ENCODE measurements at places on chromosomes 16 and 17.

DNA sequence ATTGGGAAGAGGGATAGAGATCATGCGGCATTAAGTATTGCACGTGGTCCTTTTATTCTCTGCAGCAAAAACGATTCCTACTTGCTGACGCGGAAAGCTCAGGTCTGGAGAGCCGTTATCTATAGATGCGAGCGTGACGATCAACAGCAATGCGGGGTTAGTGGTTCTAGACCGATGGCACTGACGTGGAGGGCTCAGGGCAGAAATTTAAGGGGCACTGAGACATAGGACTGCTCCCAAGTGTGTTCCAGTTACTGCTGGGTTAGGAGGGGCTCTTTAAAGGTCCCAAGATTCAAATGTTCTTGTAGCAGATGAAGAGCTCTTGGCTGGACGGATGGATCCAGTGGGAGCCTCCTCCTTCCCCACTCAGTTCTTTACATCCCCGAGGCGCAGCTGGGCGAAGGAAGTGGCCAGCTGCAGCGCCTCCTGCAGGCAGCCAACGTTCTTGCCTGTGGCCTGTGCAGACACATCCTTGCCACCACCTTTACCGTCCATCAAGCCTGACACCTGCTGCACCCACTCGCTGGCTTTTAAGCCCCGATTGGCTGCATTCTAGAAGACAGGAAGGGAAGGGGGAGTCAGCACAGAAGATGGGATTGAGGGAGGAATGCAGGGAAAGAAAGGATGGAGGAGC is 732 bp upstream of the EXOSC6 start:
- peak overlapping the region; percentile 91 for H3K4me3 ChIP-seq
- H3K4me1 ChIP-seq, result peaks cover 4% of the 10 kb centered on the region
- peaks cover 21% of the 10 kb centered on the region for H3K36me3 ChIP-seq
- peaks cover 17% of the 10 kb centered on the region for H3K27me3 ChIP-seq

DNA sequence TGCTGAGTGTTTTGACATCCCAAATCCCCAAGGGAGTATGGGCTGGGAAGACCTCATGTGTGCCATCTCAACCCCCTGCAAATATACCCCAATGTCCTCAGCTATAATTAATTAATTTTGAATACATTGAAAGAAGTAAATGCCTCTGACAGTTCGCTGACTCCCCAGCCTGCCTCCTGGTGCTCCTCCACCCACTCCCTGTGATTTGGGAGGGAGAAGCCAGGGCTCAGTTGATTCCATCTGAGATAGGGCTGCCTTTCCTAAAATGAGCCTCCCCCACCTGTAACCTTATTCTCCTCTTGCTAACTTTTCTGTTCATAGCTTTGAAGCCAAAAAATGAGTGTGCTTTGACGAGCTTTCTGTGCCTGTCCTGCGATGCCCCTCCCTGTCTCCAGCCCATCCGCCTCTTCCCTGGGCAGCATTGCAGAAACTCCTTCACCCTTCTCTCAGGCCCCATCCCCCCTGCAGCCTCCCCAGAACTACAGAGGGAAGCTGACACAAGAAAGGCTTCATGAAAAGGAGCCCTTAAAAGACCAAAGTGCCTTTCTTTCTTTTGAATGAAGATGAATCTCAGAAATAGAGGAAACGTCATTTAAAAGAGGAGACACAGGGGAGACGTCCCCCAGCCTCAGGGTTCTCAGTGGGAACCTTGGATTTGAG is 70.3 kb downstream of the HLF start:
- peaks cover 5% of the 10 kb centered on the region for H3K27me3 ChIP-seq
- H3K4me3 ChIP-seq, result no peak overlapping the region
- peaks cover 5% of the 10 kb centered on the region for H3K4me1 ChIP-seq
- no peak for DNase-seq
- no peaks in the 10 kb centered on the region for H3K36me3 ChIP-seq
- no peak overlapping the region for H3K27ac ChIP-seq

DNA sequence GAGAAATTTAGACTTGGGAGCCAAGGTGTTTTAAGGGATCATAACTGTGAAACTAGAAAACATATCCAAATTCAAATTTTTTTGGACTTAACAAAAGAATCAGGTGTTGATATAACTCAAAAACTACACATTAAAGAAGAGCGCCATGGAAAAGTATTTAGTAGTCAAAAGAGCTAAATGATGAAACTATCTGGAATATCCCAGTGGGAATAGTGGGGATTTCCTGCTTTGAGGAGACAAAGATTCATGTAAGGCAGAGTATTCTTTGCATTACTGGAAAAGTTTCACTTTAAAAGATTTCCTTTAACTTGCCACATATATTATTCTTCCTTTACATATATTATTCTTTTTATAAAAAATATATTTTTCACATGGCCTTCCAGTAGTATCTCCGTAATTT is 40.3 kb upstream of the VPS4A start:
- peaks cover 3% of the 10 kb centered on the region for H3K4me1 ChIP-seq
- H3K27me3 ChIP-seq, result no peaks in the 10 kb centered on the region
- no peak for DNase-seq
- H3K4me3 ChIP-seq, result no peak overlapping the region
- peaks cover 8% of the 10 kb centered on the region for H3K36me3 ChIP-seq

- H3K4me1 ChIP-seq, result peaks cover 10% of the 10 kb centered on the region
- no peak overlapping the region for H3K4me3 ChIP-seq
- H3K36me3 ChIP-seq, result no peaks in the 10 kb centered on the region
Measured at GRCh38 chr16:12758031-12758669, 45.5 kb downstream of the CPPED1 start.

GRCh38 chr16:11034481-11034931 is 90.1 kb downstream of the CLEC16A start:
- peaks cover 4% of the 10 kb centered on the region for H3K27me3 ChIP-seq
- DNase-seq, result no peak

DNA sequence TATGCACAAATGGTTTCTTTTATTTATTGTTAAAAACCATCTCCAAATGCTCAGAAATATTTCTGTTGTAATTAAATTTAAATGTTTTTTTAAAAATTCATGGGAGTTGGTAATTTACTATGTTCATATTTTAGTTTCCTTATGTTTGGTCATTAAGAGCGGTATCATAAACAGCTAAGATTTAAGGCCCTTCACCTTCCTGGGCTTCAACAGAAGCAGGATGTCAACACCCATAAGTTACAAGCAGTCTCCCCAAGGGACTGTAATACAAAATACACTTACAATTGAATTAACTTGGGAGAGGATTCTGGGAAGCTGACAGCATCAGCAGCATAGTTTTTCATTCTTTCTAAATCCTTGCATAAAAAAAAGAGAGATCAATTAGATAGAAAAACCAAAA is 30.9 kb upstream of the TANC2 start:
- no peaks in the 10 kb centered on the region for H3K36me3 ChIP-seq
- no peak overlapping the region for H3K4me3 ChIP-seq
- no peak for DNase-seq
- H3K27me3 ChIP-seq, result no peaks in the 10 kb centered on the region
- H3K27ac ChIP-seq, result peak overlapping the region; percentile 4
- H3K4me1 ChIP-seq, result no peaks in the 10 kb centered on the region

DNA sequence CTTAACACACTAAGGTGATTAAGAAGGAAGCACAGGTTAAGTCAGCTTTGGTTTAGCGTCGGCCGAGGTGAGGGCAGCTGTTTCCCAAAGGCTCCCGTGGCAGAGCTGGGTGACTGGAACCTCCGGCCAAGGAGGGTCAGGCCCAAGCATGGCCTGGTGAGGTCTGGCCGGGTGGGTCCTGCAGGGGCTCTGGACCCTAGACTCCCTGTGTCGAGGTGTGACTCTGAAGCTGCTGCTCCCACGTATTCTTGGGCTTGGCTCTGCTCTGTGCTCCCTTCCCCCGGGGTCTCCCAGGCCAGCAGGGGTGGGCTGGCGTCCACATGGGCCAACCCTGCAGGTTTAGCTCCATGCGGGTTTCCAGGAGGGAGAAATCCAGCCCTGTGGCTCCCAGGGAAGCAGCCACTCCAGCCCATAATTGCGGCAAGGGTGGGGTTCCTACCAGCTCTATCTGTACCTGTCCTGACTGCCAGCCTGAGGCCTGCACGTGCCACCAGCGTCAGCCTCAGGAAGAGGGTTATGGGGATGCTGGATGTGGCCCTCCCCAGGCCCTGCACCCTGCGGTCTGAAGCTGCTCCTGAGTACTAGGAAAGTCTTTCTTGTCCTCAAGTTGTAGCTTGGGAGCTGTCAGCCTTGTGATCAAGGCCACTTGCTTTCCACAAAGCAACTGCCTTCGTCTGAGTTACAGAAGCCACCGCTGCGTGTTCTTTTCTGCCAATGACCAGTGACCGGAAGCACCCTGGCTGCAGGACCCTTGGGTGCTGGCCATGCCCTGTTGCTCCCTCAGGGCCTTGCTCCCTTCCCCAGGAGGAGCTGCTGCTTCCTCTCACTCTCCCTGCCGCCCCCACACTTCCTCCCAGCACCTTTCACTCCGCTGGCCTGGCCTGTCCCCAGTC is 4.8 kb downstream of the CDK5R1 start:
- H3K4me3 ChIP-seq, result no peak overlapping the region
- H3K36me3 ChIP-seq, result peaks cover 11% of the 10 kb centered on the region
- no peak for DNase-seq

- H3K27ac ChIP-seq, result no peak overlapping the region
- peaks cover 9% of the 10 kb centered on the region for H3K36me3 ChIP-seq
- H3K4me3 ChIP-seq, result no peak overlapping the region
- DNase-seq, result no peak
Measured at GRCh38 chr17:11309850-11310249, 68.8 kb downstream of the SHISA6 start.

DNA sequence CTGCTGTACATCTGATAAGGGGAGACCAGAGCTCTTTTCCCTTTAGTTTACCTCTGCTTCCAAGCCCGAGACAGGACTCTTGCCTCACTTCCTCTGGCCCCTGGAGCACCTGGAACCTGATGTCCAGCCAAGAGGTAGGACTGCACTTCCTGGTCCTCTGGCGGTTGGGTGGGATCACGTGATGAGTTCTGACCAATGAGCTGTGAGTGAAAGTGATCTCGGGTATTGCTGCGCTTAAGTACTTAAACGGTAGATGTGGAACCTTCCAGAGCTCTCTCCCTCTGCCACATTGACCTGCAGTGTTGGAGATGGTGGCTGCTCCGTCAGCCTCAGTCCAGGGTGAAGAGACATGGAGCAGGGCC is 67.0 kb downstream of the SMPD3 start:
- H3K4me1 ChIP-seq, result no peaks in the 10 kb centered on the region
- DNase-seq, result no peak
- no peak overlapping the region for H3K4me3 ChIP-seq
- peaks cover 4% of the 10 kb centered on the region for H3K27me3 ChIP-seq

DNA sequence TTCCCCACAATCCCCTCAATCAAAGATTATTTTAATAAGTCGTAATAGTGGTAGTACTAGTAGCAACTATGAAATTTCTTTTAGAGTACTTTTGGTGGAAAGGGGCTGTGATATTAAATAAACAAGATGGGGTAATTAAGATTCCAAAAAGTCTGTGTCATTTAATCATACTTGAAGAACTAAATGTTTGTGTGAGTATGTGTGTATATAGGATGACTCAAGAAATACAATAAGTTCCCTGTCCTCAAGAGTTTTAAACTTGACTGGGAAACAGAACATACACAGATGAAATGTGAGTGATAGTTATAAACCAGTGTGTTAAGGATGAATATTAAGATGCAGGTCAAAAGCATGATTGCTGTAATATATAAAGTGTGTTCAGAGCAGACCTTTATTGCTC is 2.3 kb downstream of the ALDH3A2 start:
- no peak overlapping the region for H3K4me3 ChIP-seq
- peaks cover 25% of the 10 kb centered on the region for H3K36me3 ChIP-seq
- peaks cover 12% of the 10 kb centered on the region for H3K27me3 ChIP-seq
- peaks cover 16% of the 10 kb centered on the region for H3K4me1 ChIP-seq
- no peak for DNase-seq

DNA sequence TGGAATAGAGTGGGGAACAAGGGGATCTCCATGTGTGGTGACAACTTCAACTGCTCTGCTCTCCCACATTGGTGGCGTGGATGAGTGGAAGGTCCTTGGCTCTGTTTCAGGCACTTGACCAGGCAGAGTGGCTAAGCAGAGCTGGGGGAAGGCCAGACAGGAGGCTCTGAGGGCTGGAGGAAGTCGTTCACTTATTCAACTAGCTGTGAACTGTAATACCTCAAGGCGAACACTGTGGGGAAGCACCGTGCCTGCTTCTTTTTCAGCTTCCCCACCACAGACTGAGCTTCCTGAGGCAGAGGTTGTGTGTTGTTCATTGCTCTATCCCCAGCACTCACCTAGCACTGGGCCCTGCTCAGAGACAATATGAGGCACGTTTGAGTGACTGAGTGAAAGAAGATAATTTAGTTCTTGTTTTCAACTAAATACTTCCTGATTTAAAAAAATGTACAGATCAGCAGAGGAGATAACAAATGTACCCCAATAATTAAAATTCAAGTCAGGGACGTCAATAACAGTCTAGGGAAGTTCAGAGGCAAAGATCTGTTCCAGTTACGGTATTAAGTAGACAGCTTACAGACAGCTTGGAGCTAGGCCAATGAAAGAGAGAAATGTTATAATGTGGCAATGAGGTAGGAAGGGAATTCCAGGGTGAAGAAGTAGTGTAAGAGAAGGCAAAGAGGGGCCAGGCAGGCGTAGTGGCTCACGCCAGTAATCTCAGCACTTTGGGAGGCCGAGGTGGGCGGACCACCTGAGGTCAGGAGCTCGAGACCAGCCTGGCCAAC is 34.7 kb downstream of the MYO18A start:
- H3K4me1 ChIP-seq, result peaks cover 47% of the 10 kb centered on the region
- peak overlapping the region; percentile 81 for H3K27ac ChIP-seq
- no peaks in the 10 kb centered on the region for H3K36me3 ChIP-seq

DNA sequence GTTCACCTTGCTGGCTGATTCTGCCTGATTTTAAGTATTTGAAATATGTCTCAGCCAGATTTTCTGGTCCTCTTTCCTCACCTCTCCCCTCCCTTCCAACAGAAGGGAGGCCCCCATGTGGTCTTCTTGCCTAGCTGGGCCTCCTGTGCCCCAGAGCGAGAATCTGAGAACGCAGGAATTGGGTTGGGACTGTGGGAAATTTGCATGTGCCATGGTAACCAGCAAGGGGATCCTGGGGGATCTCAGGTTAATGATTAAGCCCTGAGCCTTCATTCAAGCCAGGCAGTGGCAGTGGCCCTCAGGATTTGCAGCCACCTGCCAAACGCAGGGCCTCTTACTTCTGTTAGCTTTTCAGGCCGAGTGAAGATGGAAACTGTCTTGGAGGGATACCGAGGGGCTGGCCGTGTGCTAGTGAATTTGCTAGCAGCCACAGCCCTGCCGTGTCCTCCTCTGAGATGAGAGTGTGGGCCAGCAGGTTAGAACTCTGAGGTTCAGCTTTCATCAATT is 40.2 kb downstream of the KSR1 start:
- no peak overlapping the region for H3K27ac ChIP-seq
- H3K4me1 ChIP-seq, result peaks cover 9% of the 10 kb centered on the region
- H3K4me3 ChIP-seq, result no peak overlapping the region
- peaks cover 4% of the 10 kb centered on the region for H3K27me3 ChIP-seq
- peaks cover 19% of the 10 kb centered on the region for H3K36me3 ChIP-seq
- no peak for DNase-seq

DNA sequence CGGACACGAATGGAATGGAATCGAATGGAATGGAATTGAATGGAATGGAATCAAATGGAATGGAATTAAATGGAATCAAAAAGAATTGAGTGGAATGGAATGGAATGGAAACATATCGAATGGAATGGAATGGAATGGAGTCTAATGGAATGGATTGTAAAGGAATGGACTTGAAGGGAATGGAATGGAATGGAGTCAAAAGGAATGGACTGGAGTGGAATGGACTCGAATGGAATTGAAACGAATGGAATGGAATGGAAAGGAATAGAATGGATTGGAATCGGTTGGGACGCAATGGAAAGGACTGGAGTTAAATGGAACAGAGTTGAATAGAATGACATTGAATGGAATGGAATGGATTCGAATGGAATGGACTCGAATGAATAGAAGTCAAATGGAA is 486.9 kb upstream of the WSB1 start:
- H3K27ac ChIP-seq, result no peak overlapping the region
- H3K4me1 ChIP-seq, result no peaks in the 10 kb centered on the region
- H3K27me3 ChIP-seq, result no peaks in the 10 kb centered on the region
- no peak for DNase-seq
